Kidney epithelial cell (primary cell): ENCODE measurements at places on chromosomes 13 and 19. TPM values are rescaled to one million over a fixed set of nuclear protein-coding genes. Genes with fewer than 3 reads are reported as not detected.

The SLITRK6 gene
- total RNA-seq: not detected in 2 replicates

The TNFSF13B gene
- total RNA-seq: 0.62 and 0.71 TPM in 2 replicates

The SIAH3 gene
- total RNA-seq: 0.13 and 0.34 TPM in 2 replicates

The ZNF229 gene
- 4.9 and 17.5 TPM in 2 replicates for total RNA-seq

The ZNF772 gene
- total RNA-seq: 9.2 and 10.0 TPM in 2 replicates
